ENCODE measurements at places on chromosomes 16 and 17.

GRCh38 chr16:86762095-86762494 is 183.7 kb downstream of the FOXL1 start:
- DNase-seq, result no peak

DNA sequence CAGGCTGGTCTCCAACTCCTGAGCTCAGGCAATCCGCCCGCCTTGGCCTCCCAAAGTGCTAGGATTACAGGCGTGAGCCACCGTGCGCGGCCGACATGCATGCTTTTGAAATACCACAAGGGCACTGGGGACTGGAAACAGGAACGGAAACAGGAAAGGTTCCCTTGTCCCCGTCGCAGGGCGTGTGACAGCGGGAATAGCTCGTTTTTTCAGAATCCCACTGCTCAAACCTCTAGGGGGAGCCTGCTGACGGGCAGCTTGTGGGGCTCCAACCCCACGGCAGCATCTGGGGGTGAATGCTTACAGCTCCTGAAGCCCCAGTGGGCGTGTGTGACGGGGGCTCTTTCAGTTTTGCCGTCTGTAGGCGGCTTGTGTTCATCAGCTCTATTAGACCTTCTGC is 18.8 kb upstream of the ASGR2 start:
- no peak for DNase-seq

DNA sequence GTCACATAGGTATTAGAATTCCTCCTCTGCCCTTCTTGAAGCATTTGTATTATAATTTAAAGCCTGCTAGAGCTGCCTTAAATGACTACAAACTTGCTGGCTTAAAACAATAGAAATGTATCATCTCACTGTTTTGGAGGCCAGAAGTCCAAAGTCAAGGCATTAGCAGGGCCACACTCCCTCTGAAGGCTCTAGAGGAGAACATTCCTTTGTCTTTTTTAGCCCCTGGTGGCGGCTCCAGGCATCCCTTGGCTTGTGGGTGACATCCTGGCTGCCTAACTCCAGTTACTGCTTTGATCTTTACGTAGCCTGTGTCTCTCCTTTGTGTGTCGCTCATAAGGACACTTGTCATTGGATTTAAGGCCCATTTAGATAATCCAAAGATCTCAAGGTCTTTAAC is 186.6 kb upstream of the SALL1 start:
- DNase-seq, result no peak

DNA sequence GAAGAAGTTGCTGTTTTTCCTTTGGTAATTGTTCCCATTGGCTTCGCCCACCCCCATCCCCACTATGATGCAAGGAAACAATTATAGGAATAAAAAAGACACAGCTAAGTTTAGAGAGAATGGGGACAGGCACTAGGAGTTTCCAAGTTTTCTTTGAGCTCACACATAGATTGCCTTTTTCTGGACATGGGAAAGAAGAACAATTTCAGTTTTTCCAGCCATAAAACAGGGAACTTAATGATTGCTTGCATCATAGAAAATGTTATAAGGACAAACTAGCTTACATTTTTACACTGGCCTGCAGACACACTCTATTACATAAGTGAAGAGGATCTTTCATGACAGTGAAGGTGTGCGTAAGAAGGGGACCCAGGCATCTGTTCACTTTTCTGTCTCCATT is 142.3 kb upstream of the ZFHX3 start:
- DNase-seq, result no peak

- no peak for DNase-seq
Measured at GRCh38 chr17:49269356-49269755, 38.8 kb upstream of the PHOSPHO1 start.

GRCh38 chr17:41678907-41679739 is 9.6 kb upstream of the EIF1 start:
- no peak for DNase-seq

DNA sequence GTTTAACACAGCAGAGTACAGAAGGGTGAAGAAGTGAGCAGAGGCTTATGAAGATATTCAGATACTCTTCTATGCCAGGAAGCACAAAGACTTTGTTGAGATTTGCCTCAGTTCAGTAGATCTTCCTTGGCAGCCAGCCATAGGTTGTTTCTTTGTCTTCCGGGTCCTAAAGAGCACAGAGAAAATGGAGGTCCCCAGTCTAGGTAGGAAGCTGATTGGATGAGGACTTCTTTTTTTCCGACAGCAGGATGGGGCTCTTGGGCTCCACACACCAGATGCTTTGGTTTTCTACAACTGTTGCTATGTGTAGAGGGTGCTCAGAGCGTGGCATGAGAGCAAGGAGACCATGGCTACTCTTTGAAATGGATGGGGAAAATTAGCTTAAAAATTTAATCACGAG is 8.3 kb upstream of the CDC6 start:
- no peak for DNase-seq

GRCh38 chr16:1312903-1313302 is 3.5 kb downstream of the UBE2I start:
- DNase-seq, result no peak

DNA sequence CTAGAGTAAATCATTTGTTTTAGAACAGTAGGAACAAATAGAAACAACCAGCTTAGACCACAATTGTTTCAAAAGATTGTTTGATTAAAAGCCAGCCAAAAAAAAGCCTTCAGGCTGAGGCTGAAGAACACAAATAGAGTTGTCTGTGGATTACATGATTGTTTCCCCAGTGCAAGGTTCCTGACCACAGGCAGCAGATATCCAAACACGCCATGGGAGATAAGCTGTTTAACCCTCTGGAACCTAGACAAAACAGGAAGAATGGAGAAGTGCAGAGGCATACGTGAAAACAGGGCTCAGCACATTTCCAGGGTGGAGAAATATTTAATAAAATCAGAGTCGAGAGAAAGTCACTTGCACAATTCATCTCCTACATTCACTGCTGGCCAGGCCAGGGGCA is 21.0 kb downstream of the ATPAF2 start:
- DNase-seq, result no peak

GRCh38 chr17:27660436-27660835 is 29.4 kb downstream of the LGALS9 start:
- no peak for DNase-seq

DNA sequence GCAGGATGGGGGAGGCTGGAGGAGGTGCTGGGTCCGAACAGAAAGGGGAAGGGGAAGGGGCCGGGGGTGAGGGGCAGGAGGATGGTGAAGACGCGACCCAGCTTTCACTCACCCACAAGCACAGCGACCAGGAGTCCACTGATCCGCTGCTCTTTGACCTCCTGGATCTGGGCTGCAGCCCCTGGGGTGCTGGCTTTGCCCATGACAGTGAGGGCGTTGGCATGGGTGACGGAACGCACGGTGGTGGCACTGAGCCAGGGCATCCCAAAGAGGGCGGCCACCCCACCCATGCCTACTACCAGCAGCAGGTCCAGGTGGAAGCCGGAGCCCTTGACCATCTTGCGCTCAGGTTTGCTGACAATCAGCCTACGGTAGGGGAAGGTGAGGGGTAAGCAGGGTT is 14.9 kb downstream of the SLC4A1 start:
- DNase-seq, result no peak

GRCh38 chr16:19911747-19912454 is 27.3 kb upstream of the GPRC5B start:
- no peak for DNase-seq

DNA sequence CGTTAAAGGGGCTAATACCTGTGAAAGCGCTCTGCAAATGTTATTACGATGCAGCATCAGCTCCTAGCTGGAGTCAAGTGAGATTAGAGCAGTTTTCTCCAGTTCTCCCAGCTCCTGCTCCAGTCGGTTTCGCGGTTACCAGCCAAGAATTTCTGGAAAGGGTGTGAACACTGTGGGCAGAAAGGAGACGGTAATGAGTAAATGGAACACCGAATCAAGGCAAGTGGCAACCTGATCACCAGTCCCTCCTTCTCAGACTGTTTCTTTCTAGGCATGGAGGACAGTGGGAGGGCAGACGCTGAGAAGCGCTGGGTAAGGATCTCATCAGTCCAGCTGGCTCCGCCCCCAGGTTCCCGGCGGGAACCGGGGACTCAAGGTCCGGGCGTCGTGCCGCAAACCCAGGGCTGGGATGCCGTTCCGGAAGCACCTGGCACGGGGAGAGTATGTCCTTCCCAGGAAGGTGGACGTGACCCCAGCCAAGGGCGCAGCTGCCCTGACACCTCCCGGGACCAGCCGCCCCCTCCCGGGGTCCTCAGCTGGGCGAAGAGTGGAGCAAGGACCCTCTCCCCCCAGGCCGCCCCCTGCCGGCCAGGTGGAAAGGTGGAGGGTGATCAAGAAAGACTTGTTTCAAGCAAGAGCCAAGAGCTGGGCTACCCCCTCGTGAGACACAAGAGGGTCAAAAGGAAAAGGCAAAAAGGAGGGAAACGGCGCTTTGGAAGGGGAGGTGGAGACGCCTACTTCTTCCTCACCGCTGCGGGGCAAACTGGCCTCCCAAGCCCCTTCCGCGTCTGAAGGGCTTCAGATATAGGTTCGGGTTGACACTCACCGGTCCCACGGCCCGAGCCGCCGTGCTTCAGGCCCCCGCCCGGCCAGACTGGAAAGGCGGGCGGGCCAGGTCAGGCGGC is 481 bp downstream of the MYO19 start:
- peak; percentile 30 for DNase-seq

DNA sequence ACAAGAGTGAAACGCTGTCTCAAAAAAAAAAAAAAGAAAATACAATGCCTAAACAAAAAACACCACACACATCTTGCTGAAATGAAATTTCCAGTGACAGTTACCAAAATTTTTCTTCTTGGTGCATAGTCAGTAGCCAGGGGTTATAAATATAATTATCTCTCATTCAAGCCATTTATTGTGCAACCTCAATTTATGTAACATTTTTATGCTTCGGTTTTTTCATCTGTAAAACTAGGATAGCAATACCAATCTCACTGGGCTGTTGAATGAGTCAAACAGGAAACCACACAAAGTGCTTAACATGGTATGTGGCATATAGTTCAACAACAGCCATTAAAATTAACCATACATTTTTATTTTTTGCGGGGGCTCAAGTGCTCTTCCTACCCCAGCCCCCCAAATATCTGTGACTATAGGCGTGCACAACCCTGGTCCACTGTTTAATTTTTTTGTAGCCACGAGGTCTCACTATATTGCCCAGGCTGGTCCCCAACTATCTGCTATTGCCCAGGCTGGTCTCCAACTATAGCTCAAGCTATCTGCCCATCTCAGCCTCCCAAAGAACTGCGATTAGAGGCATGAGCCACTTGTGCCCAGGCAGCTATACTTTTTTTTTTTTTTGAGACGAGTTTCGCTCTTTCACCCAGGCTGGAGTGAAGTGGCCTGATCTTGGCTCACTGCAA is 2.6 kb downstream of the COG4 start:
- DNase-seq, result no peak

DNA sequence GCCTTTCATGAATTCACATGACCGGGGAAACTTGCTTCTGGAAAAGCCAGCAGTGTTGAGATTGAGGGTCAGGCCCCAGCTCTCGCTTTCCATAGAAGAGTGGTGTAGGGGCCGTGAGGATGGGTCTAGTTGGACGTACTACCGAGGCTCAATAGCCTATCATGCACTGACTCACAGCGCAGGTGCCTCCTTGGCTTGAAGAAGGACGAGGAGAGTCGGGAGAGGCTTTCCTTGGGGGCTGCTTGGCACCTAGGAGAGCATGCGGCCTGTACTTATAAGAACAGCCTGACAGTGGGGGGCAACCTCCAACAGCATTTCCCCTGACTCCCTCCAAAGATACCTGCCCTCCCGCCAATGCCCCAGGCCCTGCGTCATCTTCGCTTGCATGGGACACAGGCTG is 37.6 kb downstream of the WSCD1 start:
- DNase-seq, result no peak

Data from occipital lobe (tissue), 3 donors.